ENCODE measurements at places on chromosomes 7 and 10. TPM values are rescaled to one million over a fixed set of nuclear protein-coding genes. Genes with fewer than 3 reads are reported as not detected.

- no peaks in the 10 kb centered on the region for H3K4me1 ChIP-seq
- no peak overlapping the region for H3K27ac ChIP-seq
- no peak for DNase-seq
- H3K27me3 ChIP-seq: peaks cover 12% of the 10 kb centered on the region
- H3K36me3 ChIP-seq: peaks cover 4% of the 10 kb centered on the region
- no peak overlapping the region for H3K4me3 ChIP-seq
Observed at GRCh38 chr7:50628434-50629084, 63.4 kb upstream of the DDC start.

Gene ELMO1
- 36.8 TPM for total RNA-seq

GRCh38 chr10:14240253-14241189, 90.2 kb downstream of the FRMD4A start:
- DNase-seq: no peak
- peaks cover 33% of the 10 kb centered on the region for H3K27me3 ChIP-seq
- H3K4me3 ChIP-seq: no peak overlapping the region
- H3K27ac ChIP-seq: no peak overlapping the region
- no peaks in the 10 kb centered on the region for H3K36me3 ChIP-seq

GRCh38 chr10:31836569-31837406, 91.8 kb downstream of the ARHGAP12 start:
- no peak overlapping the region for H3K4me3 ChIP-seq
- no peak for DNase-seq
- no peak overlapping the region for H3K27ac ChIP-seq
- H3K36me3 ChIP-seq: no peaks in the 10 kb centered on the region
- H3K27me3 ChIP-seq: no peaks in the 10 kb centered on the region

Gene PYROXD2
- 7.2 TPM for total RNA-seq

GRCh38 chr10:69914398-69915214, 112.9 kb downstream of the COL13A1 start:
- H3K36me3 ChIP-seq: no peaks in the 10 kb centered on the region
- no peaks in the 10 kb centered on the region for H3K27me3 ChIP-seq
- H3K4me1 ChIP-seq: no peaks in the 10 kb centered on the region
- H3K27ac ChIP-seq: no peak overlapping the region

DNA sequence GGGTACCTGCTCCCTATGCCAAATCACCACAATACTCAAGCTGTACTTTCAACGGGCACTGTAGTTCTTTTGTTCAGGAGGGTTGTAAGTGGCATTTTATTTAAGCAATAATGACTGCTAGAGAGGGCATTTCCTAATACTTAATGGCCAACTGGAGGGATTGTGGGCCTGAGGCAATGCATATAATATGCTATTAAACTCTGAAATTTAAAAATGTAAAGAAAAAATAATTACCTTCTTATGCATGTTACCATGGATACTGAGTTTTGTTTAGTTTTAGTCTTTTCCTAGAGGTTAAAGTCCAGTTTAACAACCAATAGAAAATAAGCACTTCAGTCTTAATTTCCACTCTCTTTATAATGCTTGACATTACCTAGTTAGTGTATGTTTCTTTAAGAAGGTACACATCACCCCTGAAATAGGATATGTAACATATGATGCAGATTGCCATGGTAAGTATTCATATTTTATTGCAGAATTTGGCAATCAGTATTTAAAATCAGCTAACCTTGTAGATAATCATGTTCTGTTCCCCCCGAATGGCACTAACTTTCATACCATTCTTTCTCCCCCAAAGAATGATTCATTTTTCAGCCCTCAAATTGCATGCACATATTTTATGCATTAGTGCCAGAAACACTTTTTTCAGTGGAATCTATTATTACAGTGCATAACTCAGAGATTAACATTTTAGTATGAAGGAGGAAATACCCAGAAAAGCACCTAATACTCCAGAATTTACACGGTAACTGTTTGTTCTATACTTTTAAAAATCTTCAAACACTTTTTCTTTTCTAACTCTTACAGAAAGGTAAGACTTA, 90.3 kb upstream of the ZNF438 start:
- H3K27ac ChIP-seq: no peak overlapping the region
- no peaks in the 10 kb centered on the region for H3K36me3 ChIP-seq
- no peak overlapping the region for H3K4me3 ChIP-seq

- H3K27ac ChIP-seq: no peak overlapping the region
- H3K36me3 ChIP-seq: no peaks in the 10 kb centered on the region
- no peaks in the 10 kb centered on the region for H3K4me1 ChIP-seq
- no peak for DNase-seq
Observed at GRCh38 chr10:32972460-32972859, 14.4 kb upstream of the ITGB1 start.

DNA sequence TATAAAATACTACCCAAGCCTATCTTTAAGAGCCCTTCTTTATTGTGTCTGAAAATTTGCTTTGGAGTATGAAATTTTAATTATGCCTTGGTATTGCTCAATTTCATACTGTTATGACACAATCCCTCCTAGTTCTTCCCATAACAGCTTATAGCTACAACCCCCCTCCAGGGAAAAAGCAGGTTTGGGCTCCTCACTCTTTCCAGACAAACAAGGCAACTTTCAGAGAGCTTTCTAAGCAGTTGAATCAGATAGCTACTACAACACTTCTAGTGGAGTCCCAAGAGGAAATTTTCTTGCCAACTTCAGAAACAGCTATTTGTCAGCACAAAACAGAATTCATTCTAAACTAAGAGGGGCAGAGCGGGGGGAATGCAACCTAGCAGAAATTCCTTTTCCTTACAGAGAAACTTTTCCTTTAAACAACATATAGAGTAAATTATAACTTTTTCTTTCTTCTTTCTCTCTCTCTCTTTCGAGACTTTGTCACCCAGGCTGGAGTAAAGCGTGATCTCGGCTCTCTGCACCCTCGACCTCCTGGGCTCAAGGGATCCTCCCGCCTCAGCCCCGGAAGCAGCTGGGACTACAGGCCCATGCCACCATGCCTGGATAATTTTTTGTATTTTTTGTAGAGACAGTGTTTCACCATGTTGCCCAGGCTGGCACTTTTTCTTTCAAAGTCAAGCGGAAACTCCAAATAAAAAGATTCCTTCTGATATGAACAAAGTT, 26.0 kb upstream of the JMJD1C start:
- H3K4me1 ChIP-seq: peaks cover 9% of the 10 kb centered on the region
- no peak for DNase-seq
- no peaks in the 10 kb centered on the region for H3K27me3 ChIP-seq
- H3K4me3 ChIP-seq: no peak overlapping the region
- no peak overlapping the region for H3K27ac ChIP-seq
- no peaks in the 10 kb centered on the region for H3K36me3 ChIP-seq

Gene GHRHR
- total RNA-seq: not detected

Gene FGF8
- not detected for total RNA-seq

GRCh38 chr7:12898004-12898403, 210.6 kb downstream of the ARL4A start:
- no peaks in the 10 kb centered on the region for H3K4me1 ChIP-seq
- no peaks in the 10 kb centered on the region for H3K27me3 ChIP-seq
- no peak overlapping the region for H3K4me3 ChIP-seq
- H3K27ac ChIP-seq: no peak overlapping the region
- DNase-seq: no peak

GRCh38 chr10:130010653-130011052, 46.6 kb upstream of the EBF3 start:
- H3K27me3 ChIP-seq: peaks cover 15% of the 10 kb centered on the region
- H3K36me3 ChIP-seq: no peaks in the 10 kb centered on the region
- no peak overlapping the region for H3K27ac ChIP-seq
- no peak overlapping the region for H3K4me3 ChIP-seq

DNA sequence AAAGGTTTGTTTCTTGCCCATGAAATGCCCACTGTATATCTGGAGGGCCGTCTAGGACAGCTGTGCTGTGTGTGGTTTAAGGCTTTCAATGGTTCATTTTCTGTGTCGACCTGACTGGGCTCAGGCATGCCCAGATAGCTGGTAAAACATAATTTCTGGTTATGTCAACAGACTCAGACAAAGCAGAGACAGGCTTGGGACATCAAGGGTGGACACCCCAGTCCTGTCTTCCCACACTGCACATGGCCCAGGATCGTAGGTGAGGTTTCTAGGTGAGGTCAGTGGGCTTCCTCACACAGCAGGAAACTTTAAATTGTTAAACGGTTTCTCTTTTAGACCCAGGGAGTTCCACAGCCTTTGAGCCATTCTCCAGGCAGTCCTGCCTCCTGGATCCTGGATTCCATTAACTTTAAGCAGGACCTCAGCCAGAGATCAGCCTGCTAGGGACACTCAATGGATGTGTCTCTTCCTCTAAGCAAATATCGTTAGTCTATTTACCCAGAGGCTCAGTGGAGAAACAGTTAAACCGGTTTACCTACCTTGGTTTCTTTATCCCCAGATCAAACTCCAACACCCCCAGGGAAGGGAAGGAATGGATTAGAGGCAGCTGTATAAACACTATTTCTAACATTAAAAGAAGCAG, 66.4 kb downstream of the ST8SIA6 start:
- no peak overlapping the region for H3K27ac ChIP-seq
- H3K4me1 ChIP-seq: no peaks in the 10 kb centered on the region
- DNase-seq: no peak
- no peak overlapping the region for H3K4me3 ChIP-seq
- no peaks in the 10 kb centered on the region for H3K27me3 ChIP-seq
- no peaks in the 10 kb centered on the region for H3K36me3 ChIP-seq
